Lung (tissue), 17 donors: ENCODE measurements at places on chromosomes 11 and 22. TPM values are rescaled to one million over a fixed set of nuclear protein-coding genes. Genes with fewer than 3 reads are reported as not detected.

Gene PHF21B
- polyA plus RNA-seq: 0.03 TPM

Gene KDM4F
- polyA plus RNA-seq: not detected

Gene RIMBP3C
- polyA plus RNA-seq: 0.05 TPM

Gene MS4A3
- 0.20 TPM for polyA plus RNA-seq

Gene MCM5
- 17.6 TPM for polyA plus RNA-seq

Gene GSTT2
- polyA plus RNA-seq: 3.1 TPM

Gene OR5P2
- not detected for polyA plus RNA-seq

Gene CHRDL2
- 5.3 TPM for polyA plus RNA-seq

Gene SCGB1D2
- polyA plus RNA-seq: not detected

Gene CDCA5
- 2.1 TPM for polyA plus RNA-seq

Gene OMP
- 0.37 TPM for polyA plus RNA-seq

Gene MS4A14
- polyA plus RNA-seq: 8.6 TPM

Gene PTGDR2
- polyA plus RNA-seq: 0.16 TPM

Gene HSPB2
- 2.9 TPM for polyA plus RNA-seq

Gene SMIM38
- 0.12 TPM for polyA plus RNA-seq

Gene KCNK7
- 2.8 TPM for polyA plus RNA-seq

Gene ZNF214
- 1.1 TPM for polyA plus RNA-seq

Gene CBX7
- polyA plus RNA-seq: 27.8 TPM

Gene MRGPRX3
- polyA plus RNA-seq: 0.18 TPM

Gene OR8A1
- polyA plus RNA-seq: not detected

Gene ARHGAP20
- 0.67 TPM for polyA plus RNA-seq

Gene PDE3B
- polyA plus RNA-seq: 5.7 TPM

Gene MMP13
- 0.84 TPM for polyA plus RNA-seq

Gene SCGB1C1
- not detected for polyA plus RNA-seq

Gene SLC37A2
- 3.2 TPM for polyA plus RNA-seq

Gene UBQLNL
- 0.16 TPM for polyA plus RNA-seq

Gene MS4A1
- 0.85 TPM for polyA plus RNA-seq

Gene LDHAL6A
- polyA plus RNA-seq: not detected

Gene MS4A15
- 9.8 TPM for polyA plus RNA-seq

Gene PATE2
- polyA plus RNA-seq: not detected

Gene SPI1
- polyA plus RNA-seq: 344 TPM

Gene MMP8
- 77.5 TPM for polyA plus RNA-seq

Gene OR52K1
- polyA plus RNA-seq: 0.01 TPM
